ENCODE measurements at places on chromosomes 3 and 15.

DNA sequence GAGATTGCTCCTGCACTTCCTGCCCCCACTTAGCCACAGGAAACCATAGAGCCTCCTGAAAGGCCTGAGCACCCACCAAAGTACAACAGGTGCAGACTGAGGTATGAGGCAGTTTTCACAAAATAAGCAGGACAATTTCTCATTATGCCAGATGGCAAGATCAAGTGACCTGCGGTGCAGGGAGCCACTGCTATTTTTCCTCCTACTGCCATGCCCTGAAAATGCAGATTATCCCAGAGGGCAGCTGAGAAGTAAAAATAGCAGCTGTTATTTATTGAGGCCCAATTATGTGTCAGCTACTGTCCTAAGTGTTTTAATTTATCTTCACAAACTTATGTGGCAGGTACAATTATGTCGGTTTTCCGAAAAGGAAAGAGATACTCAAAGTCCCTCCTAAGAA is 209.5 kb upstream of the ST8SIA2 start:
- DNase-seq: no peak

GRCh38 chr3:169110633-169111032 is 552.9 kb downstream of the MECOM start:
- no peak for DNase-seq

DNA sequence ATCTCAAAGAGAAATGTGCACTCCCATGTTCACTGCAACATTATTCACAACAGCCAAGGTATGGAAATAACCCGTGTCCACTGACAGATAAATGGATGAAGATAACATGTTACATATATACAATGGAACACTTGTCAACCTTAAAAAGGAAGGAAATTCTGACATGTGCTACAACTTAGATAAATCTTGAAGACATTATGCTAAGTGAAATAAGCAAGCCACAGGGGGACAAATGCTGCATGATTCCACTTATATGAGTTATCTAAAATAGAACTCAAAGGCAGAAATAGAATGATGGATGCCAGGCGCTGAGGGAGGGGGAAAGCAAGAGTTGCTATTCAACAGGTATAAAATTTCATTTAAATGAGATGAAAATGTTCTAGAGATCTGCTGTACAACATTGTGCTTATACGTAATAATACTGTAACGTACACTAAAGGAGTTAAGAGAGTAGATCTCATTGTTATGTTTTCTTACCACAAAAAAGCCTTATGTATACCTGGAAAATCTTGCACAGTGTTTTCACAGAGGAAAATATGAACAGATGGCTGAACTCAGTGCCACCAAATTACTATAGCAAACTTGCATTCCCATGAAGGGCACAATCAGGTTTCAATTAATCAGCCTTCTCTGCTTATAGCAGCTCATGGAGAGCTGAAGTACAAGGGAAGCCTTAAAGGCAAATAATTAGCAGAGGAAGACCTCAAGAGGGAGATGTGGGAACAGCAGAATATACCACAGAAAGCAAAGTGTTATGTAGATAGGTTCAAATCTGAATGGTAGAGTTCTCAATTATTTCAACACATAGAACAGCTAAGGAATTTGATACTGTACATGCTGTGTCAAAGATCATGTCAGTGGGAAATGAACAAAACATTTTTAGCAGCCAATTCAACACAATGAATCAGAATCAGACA is 8.1 kb upstream of the VPS39 start:
- DNase-seq: no peak

DNA sequence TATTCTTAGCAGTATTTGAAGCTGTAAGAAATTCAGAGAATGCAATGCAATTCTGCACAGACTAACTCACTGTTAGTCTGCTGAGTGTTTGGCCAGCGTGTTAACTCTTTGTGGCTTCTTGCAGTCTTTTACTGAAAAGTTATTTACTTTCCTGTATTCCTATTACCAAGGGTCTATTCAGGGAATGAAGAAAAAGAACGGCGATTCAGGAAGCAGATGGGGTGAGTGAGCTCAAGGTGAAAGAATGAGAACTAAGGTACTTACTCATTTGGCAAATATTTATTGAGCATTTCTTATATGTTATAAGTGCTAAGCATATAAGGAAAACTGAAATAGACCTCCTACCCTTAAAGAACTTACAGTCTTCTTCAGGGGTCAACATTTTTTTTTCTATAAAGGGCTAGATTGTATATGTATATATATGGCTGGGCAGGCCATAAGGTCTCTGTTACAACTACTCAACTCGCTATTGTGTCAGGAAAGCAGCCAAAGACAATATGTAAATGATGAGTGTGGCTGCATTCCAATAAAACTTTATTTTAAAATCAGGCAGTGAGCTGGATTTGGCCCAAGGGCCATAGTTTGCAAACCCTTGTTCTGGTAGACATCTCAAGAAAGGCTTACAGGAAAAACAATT is 271.9 kb upstream of the GADL1 start:
- no peak for DNase-seq

- DNase-seq: no peak
Measured at GRCh38 chr3:59469948-59470723, 420.3 kb upstream of the CFAP20DC start.

- no peak for DNase-seq
Measured at GRCh38 chr3:53180305-53181023, 19.5 kb downstream of the PRKCD start.

DNA sequence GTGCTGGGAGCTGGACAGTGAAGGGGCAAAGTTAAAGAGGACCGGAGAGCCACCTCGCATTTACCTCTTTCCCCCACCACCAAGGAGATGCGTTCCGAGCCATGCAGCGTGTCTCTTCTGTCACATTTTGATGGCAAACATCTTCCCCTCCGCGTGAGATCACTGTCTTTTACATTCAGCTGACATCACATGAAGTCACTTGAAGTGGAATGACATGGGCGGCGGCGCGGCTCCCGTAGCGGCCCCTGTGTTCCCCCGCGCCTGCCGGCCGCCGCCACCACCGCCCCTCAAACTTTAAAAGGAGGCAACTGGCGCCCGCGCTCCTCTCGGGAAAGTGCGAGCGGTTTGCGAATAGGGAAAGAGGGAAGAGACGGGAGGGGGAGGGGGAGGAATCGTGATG is at the start of gene FEZF2:
Gene FEZF2 (minus strand): TSS at position 336 of the 400 bp plus-strand sequence. CDS start 682 bp downstream, outside the sequence.
- no peak for DNase-seq

- DNase-seq: no peak
Measured at GRCh38 chr3:147963711-147964110, 554.5 kb downstream of the ZIC1 start.

- peak; percentile 84 for DNase-seq
Measured at GRCh38 chr15:75450307-75451201, 936 bp downstream of the SIN3A start.

GRCh38 chr15:44458429-44458828 is 31.0 kb downstream of the CTDSPL2 start:
- DNase-seq: no peak

- no peak for DNase-seq
Measured at GRCh38 chr3:32257042-32257441, 18.6 kb downstream of the CMTM8 start.

GRCh38 chr15:62624547-62625378 is 417.8 kb upstream of the TPM1 start:
- DNase-seq: no peak

- DNase-seq: no peak
Measured at GRCh38 chr15:71468715-71469114, 341.6 kb upstream of the NR2E3 start.

DNA sequence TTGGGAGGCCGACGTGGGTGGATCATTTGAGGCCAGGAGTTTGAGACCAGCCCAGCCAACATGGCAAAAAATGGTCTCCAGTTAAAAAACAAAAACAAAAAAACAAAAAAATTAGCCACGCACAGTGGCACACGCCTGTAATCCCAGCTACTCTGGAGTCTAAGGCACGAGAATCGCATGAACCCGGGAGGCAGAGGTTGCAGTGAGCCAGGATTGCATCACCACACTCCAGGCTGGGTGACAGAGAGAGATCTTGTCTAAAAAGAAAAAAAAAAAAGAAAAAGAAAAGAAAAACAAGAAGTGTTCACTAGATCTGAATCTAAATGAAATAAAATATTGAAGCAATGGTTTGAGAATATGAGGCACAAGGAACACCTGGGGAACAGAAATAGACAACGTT is 36.7 kb downstream of the SLC9A9 start:
- DNase-seq: no peak

- DNase-seq: no peak
Measured at GRCh38 chr3:8555113-8555661, 53.6 kb downstream of the LMCD1 start.

GRCh38 chr15:101233651-101234280 is 18.1 kb downstream of the CHSY1 start:
- no peak for DNase-seq

GRCh38 chr15:88014454-88015160 is 241.9 kb downstream of the NTRK3 start:
- no peak for DNase-seq

DNA sequence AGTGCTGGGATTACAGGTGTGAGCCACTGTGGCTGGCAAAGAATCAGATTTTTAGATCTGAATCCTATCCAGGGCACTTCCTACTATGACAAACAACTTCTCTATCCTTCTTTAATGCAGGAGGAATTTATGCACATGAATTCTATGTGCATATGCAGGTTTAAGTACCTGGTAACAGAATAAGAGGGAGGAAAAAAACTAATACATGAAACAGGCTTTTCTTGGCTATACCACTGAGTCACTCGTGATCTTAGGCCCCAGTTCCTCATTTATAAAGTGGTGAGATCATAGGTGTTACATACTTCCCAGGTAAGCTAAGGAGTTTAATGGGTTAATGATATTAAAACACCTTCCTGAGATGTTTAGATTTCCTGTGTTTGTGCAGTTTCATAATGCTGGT is 108.2 kb downstream of the TP63 start:
- DNase-seq: no peak

Data from stimulated activated CD8-positive, alpha-beta memory T cell treated with anti-CD3 and anti-CD28 coated beads, Interleukin-7, amount 100 ng/mL, for 1 hour (primary cell).